ENCODE measurements at places on chromosomes 6 and 20.

- no peak for DNase-seq
Observed at GRCh38 chr20:46931699-46932098, 37.1 kb downstream of the EYA2 start.

DNA sequence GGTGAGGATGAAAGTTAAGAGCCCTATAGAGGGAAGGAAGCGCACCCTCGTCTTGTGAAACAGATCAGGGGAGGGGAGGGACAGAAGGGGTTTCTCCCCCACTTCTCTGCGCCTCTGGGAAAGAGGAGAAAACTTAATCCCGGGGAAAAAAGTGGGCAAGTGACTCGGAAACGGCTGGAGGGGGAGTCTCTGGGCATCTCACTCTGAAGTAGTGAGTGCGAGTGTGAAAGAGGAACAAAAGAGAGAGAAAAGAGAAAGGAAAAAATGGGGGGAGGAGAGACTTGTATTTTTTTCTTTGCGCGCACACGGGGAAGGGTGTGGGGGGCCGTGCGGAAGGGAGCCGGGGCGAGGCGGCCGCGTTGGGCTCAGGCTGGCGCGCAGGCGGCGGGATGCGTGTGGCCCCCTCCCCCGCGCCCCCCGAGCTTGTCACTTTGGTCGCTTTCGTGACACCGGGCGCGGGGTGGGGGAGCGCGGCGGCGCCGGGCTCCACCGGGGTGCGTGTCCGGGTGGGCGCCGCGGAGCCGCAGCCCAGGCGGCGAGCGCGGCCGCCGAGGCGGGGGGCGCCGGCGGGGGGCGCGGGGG is 454 bp downstream of the L3MBTL3 start:
- no peak for DNase-seq

GRCh38 chr6:160912411-160912810 is 79.2 kb upstream of the MAP3K4 start:
- no peak for DNase-seq

GRCh38 chr20:44959638-44960102 is 527 bp downstream of the TOMM34 start:
- no peak for DNase-seq

GRCh38 chr6:37942606-37943376 is 123.3 kb downstream of the ZFAND3 start:
- no peak for DNase-seq

DNA sequence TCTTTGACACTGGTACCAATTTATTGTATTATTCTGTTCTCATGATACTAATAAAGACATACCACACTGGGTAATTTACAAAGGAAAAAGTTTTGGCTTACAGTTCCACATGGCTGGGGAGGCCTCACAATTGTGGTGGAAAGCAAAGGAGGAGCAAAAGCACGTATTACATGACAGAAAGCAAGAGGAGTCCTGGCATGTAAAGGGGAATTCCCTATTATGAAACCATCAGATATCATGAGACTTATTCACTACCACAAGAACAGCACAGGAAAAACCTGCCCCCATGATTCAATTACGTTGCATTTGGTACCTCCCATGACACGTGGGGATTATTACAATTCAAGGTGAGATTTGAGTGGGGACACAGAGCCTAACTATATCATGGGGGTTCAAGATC is 43.4 kb downstream of the SLC22A2 start:
- no peak for DNase-seq

GRCh38 chr6:142725024-142725770 is 219.8 kb downstream of the HIVEP2 start:
- DNase-seq: no peak
